Mucosa of gallbladder (tissue), 1 donor: ENCODE measurements at places on chromosomes 7 and 10. TPM values are rescaled to one million over a fixed set of nuclear protein-coding genes. Genes with fewer than 3 reads are reported as not detected.

KAT6B gene
- 33.0 TPM for total RNA-seq

SEMA3D gene
- 1.4 TPM for total RNA-seq

FBH1 gene
- total RNA-seq: 101 TPM

LIPJ gene
- not detected for total RNA-seq

SUV39H2 gene
- 5.9 TPM for total RNA-seq

DLX5 gene
- not detected for total RNA-seq

MAGI2 gene
- total RNA-seq: 10.6 TPM

DNA sequence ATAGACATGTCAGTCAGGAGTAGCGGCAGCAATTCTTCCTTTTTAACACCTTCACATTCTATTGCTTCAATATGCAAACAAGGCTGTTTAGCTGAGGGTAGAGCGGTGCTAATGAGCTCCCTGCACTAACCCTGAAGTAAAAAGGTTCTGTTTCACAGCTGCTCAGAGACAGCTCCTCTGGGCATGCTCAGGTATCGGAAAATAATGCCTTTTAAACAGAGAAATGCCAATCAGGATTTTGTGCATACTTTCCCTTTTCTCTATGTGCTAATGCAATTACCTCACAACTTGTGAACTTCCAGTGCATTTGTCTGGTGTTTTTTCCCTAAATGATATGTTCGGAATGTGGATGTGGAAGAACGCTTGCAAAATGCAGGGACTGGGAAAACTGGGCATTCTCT is 307.7 kb upstream of the FZD8 start:
- no peak for DNase-seq

GRCh38 chr10:60662917-60663614 is 115.2 kb upstream of the CDK1 start:
- no peak for DNase-seq

- no peak for DNase-seq
These were observed 155.6 kb downstream of the PKD1L1 start for GRCh38 chr7:47792521-47793121.

DNA sequence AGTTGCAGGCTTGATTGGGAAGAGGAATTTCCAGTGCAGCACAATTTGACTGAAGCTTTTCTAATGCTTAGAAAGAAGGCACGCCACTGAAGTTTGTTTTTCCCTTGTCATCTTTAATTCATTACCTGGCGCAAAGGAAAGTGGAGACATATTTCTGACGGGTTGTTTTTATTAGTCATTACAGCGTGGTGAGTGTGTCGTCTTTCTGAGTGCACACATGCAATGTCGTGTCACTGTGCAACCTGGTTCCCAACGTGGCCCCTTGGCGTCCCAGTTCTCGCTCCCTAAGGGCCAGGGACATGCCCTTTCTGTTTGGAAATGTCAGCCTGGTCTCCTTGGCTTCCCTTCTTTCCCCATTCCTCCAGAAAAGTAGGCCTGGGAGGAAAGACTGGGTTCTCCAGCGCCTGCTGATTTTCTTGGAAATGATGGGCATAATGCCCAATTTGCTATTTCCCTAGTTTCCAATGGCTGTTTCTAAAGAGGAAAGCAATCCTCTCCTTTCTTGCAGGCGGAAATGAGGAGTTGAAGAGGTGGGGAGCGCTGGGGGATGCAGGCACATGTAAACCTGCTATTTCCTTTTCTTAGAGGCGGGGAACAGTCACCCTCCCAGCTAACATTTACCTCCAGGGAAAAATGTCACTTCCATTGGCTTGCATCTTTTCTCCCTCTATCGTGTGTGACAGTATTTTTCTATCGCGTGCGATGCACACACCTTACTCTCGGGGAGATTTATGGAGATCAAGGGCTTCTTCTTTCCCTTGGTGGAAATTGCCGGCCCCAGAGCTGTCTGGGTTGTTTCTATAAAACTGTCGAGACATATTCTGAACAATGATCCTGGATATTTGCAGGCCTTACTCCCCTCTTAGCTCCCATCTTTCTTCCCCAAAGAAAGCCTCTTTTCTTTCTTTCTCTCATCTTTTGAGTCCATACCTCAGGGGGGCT is 249.8 kb downstream of the ARHGAP12 start:
- DNase-seq: no peak

DNA sequence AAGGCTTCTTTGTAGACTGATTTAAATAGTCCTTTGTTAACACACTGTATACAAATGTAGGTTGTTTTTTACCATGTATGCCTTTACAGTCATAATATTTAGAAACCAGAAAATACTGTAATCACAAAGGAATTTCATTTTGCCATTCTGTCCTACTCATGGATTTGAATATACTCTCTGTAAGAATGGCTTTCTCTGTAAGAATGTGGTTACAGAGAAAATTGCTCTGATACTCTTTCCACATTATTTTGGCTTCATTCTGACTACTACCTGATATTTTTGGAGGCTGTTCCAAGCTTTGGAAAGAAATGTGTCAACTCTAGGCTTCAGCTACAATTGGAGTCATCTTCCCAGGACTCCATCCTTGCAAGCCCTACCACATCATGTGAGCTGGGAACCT is 23.5 kb downstream of the CH25H start:
- no peak for DNase-seq

GRCh38 chr7:15936991-15937390 is 250.5 kb upstream of the MEOX2 start:
- DNase-seq: no peak

DNA sequence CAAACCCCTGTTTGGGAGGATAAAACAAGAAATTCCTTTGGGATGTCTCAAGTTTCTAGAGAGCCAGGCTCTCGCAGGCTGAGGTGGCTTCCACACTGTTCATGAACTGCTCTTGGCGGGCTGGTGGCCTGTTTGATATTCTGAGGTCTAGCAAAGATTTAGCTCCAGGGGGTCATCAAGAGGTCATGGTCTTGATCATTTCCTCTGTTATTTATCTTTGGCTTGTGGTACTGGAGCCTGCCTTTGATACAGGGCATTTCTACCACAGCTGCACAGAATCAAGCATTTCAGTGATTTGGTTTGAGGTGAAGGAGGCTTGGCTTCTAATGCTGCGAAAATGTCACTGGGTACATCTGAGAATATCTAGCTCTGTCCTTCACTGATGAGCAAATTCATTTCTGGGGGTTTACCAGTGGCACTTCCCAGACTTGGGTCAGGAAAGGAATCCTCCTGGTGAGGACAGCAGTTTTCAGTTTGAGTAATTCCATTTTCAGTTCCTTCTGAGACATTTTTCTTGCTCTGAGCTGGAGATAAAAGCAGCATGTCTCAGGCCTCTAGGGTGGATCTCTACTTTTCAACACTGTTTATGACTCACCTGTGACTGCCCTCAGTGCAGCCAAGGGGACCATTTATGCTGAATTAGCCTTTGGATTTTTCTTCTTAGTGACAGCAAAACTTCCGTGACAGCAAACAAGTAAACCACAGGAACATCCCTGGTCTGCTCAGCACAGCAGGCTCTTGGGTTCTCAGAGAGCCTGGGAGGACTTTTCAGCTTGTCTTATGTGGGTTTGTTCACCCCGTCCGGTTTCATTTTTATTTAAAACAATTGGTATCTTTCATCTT is 312.0 kb downstream of the RNLS start:
- no peak for DNase-seq

GRCh38 chr7:17690030-17690429 is 250.3 kb downstream of the SNX13 start:
- DNase-seq: no peak

- no peak for DNase-seq
These were observed 287.2 kb downstream of the ETV1 start for GRCh38 chr7:13702251-13702650.

DNA sequence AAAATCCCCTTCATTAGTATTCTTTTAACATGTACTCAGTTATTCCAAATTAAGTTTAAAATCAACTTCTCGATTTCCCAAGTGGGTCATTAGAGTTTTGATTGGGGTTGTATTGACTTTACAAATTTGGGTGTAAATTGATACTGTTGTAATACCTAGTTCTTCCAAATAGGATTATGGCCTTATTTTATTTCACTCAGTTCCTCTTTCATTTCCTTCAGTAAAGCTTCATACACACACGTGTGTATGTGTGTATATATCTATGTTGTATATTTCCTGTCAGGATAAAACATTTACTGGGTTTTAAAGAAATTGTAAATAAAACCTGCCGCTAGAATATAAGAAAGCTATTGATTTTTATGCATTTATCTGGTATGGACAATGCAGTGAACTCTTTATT is 15.9 kb downstream of the YME1L1 start:
- DNase-seq: no peak

- peak; percentile 20 for DNase-seq
These were observed 357.6 kb downstream of the DPP6 start for GRCh38 chr7:154409703-154410311.

DNA sequence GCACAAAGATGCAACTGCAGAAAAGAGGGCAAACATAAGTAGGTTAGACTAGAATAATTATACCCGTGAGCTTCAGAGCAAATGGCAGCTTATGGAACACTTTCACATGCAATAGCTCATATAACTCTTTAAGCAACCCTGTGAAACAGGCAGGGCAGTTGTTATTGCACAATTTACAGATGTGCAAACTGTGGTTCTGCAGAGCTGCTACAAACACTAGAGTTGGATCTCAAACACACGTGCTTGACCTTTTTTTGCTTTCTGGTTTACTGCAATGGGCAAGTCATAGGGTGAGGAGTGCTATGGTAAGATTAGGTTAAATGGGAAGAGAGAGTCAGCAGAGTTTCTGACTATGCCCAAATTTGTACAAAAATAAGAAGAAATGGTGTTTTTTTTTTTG is 610.8 kb downstream of the GATA3 start:
- no peak for DNase-seq

DNA sequence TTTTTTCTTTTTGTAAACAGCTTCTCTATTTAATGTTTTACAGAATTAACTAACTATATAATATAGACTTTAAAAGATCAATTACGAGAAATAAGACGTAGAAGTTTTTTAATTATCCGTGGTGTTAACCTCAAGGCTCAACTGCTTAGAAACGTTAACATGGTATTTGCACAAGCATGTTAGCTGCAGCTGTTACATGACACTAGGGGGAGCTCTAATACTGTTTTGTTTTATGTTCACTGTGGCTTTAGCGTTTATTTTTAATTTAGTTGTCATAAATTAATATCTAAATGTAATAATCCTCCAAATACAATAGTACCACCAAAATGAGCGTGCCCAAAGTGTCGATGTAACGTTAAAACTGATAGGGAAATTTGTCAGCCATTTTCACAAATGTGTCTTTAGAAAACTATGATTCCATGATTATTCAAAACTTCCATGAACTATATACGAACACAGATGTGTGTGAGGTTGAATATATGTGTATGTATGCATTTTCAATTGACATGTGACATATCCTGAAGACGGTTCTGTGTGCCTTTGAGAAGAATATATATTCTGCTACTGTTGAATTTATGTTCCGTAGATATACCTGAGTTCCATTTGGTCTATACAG is 828.8 kb upstream of the MBL2 start:
- no peak for DNase-seq

GRCh38 chr7:93461350-93461749 is 113.2 kb downstream of the CALCR start:
- DNase-seq: no peak

GRCh38 chr10:95242581-95243317 is 48.1 kb downstream of the PDLIM1 start:
- DNase-seq: peak; percentile 39

GRCh38 chr10:130044067-130045061 is 66.3 kb downstream of the C10orf143 start:
- no peak for DNase-seq
